AG09309 (cell line): ENCODE measurements at places on chromosomes 7 and 10.

- DNase-seq = no peak
Observed at GRCh38 chr7:100171087-100171681, 2.8 kb upstream of the GAL3ST4 start.

GRCh38 chr10:132790470-132790869, 4.5 kb upstream of the NKX6-2 start:
- no peak for DNase-seq

GRCh38 chr7:155545348-155545747, 1.0 kb downstream of the CNPY1 start:
- DNase-seq = no peak

GRCh38 chr7:2956526-2957368, 86.9 kb downstream of the CARD11 start:
- DNase-seq = no peak

DNA sequence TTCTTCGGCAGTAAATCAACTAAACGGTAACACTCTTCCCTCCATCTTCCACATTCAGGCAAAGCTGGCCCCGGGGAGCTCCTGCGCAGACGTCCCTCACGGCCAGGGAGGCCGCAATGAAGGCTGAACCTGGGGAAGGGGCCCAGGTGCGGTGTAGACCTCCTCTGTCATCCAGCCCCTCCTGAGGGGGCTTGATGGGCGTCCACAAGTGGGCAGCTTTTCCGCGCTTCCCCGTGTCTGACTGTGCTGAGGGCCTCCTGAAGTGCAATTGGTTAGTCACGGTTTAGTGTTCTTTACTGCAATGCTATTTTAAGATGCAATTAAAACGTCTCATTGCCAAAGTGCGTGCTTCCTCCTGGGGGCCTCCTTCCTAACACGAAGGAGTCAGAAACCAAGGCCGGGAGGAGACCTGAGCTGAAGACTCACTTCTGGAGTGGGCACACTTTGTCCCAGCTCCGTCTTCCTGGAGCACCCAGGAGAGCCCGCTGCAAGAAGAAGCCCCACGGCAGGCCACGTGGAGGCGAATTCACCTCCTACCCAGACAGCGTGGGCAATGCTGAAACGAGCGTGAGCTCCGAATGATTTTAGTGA, 173.3 kb downstream of the ELFN1 start:
- no peak for DNase-seq

DNA sequence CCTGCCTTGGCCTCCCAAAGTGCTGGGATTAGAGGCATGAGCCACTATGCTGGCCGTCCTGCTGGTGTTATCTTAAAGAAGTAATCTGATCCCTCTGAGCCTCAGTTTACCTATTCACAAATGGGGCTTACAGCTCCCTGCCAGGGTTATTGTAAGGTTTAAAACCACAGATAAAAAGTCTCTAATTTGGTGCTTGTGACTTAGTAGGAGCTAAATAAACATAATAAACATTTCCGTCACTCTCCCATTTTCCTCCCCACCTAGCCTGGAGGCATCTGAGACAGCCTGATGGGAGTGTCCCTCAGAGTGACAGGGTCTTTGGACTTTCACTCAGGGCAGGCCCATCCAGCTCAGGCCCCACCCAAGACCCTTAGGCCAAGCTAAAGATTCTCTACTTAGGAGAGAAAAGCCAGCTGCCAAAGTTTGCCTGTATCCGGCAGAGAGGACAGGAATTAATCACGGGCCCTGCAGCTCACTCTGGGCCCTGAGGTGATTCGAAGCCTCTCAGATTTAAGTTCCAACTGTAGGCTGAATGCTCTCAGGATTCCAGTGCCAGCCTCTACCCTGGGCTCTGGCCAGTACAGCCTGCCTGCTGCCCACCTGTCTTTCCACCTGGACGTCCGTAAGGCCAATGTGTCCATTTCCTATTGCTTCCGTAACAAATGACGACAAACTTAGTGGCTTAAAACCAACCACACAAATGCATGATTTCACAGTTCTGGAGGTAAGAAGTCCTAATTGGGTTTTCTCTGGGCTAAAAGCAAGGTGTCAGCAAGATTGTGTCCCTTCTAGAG, 21.8 kb upstream of the DUSP5 start:
- no peak for DNase-seq

DNA sequence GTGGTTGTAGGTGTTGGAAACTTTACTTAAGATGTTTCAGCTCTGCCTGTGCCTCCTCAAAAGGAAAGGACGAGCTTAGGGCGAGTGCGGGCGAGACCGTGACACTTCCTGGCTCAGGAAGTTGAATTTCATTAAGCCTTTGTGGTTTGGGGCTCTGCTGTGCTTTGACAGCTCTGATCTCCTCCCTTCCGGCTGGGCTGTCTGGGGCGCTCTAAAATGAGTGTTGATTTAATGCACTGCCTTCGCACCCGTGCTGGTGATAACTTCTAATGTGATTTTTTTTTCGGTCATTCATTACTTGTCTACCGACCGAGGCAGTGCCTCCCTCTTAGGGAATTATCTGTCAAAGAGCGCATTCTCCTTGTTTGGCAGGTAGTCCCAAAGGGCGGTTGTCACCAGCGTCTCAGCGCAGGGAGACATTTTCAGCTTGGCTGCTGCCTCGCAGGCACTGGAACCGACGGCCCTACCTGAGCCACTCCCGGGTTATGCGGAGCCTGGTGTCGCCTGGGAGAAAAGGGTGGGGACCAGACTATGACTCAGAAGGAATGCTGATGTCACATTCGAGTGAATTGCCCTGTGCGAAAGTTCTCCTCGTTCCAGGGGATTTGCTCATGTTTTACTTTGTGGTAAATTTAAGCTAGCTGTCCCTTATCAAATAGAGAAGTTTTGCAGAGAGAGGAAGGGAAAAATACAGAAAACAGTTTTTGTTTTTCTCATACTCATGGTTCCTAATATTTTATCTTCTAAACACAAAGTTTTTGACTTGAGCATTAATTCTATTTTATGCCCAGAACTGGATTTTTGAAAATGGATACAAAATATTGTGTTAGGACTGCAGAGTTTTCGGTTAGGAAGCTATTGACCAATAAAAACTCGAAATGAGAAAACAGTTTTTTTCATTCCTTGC, 920 bp downstream of the TES start:
- peak; percentile 42 for DNase-seq

DNA sequence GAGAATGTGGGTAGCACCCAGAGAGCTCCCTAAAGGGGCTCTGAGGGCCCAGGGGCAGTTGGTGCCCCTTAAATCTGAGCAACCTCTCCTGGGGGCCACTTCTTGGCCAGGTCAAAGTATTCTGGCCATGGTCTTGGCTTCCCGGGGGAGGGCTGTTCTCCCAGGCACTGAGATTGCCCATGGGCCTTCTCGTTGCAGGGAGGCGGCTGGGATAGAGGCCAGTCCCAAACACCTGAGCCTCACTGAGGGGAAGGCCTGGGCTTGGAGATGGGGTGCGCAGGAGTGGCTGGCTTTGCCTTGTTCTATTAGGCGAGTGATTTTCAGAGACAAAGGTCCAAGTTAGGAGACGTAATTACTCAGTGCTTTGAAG, 33.5 kb downstream of the ZNF783 start:
- DNase-seq = no peak

DNA sequence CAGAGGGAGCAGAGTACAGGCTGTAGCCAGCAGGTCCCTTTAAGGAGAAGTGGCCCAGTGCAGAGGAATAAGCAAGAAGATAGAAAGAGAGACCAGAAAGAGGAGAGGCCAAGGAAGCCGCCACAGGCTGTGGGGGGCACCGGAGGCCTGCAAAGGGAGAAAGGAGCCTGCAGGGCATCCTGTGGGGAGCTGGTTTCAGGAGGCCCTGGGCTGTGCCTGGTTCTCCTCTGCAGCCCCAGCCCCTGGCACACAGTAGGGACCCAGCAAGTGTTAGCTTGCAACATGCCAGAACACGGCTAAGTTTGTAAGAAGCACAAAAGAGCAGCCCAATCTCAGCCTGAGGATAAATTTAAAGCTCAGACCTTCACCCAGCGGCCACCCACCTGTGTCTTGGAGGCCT, 12.3 kb upstream of the C10orf71 start:
- no peak for DNase-seq

DNA sequence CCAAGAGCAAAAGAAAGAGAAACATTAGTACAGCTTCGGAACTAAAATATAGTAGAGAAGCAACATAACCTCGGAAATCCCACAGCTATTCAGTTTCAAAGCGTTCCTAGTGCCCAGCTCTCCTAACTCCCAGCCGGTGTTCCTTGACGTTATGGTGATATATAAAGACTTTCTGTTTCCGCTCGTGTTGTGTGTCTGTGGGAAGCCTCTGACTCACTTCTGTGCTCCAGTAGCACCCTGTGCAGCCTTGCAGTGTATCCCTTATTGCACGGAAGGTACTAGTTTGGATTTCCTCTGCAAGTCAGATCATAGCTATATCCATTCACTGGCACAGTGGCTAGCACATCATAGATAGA, 535 bp downstream of the ASAH2B start:
- DNase-seq = peak; percentile 52

DNA sequence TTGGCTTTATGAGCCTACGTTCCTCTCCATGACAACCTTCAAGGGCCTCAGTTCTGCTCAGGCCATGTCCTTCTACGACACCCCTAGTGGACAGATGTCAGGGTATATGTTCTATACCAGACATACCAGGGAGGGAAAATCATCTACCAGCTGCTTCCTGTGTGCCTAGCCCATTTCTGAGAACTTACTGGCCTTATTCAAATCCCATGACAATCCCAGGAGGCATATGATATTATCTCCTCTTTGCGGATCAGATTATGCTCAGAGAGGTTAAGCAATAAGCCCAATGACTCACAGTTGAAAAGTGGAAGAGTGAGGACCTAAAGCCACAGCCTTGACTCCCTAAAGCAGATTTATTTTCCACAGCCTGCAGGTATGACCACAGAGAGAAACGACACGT, 139.3 kb downstream of the GLI3 start:
- peak; percentile 73 for DNase-seq

GRCh38 chr7:36945612-36946400, 221.5 kb upstream of the AOAH start:
- no peak for DNase-seq

GRCh38 chr7:20153567-20153966, 63.6 kb downstream of the MACC1 start:
- no peak for DNase-seq

GRCh38 chr7:346116-346898, 56.3 kb downstream of the FOXL3 start:
- DNase-seq = no peak

DNA sequence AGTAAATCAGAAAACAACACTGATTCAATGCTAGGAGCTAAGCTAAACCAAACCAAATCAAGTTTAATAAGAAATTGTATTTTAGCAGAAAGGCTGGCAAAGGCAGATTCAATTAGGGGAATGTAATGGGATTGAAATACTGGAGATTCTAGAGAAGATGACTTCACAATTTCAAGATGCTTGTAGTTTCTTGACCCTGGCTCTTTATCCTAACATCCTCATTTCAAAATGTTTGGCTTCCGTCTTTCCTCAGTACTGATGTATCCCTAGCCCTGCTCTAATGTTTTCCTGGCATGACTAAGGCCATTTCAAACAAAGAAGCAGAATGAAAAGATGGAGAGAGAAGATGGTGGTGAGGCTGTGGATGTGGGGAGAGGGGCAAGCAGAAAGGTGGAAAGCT, 2.7 kb upstream of the JCAD start:
- DNase-seq = peak; percentile 91

DNA sequence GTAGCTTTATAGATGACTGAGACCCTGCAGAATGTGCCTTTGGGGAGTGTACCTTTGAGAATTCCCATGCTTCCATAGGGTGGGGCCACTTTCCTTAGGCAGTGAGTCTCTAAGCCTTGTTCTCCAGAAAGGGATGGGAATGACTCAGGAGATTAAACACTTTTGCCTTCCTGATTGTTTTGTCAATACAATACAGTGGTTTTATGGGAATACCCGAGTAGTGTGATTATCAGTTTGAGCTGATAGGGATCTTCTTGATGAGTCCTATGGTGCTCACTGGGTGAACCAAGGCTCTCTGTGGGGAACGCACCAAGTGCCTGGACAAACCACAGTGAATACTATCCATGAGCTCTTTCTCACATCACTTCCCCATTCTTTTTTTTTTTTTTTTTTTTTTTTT, 6.3 kb downstream of the MYOF start:
- DNase-seq = no peak

DNA sequence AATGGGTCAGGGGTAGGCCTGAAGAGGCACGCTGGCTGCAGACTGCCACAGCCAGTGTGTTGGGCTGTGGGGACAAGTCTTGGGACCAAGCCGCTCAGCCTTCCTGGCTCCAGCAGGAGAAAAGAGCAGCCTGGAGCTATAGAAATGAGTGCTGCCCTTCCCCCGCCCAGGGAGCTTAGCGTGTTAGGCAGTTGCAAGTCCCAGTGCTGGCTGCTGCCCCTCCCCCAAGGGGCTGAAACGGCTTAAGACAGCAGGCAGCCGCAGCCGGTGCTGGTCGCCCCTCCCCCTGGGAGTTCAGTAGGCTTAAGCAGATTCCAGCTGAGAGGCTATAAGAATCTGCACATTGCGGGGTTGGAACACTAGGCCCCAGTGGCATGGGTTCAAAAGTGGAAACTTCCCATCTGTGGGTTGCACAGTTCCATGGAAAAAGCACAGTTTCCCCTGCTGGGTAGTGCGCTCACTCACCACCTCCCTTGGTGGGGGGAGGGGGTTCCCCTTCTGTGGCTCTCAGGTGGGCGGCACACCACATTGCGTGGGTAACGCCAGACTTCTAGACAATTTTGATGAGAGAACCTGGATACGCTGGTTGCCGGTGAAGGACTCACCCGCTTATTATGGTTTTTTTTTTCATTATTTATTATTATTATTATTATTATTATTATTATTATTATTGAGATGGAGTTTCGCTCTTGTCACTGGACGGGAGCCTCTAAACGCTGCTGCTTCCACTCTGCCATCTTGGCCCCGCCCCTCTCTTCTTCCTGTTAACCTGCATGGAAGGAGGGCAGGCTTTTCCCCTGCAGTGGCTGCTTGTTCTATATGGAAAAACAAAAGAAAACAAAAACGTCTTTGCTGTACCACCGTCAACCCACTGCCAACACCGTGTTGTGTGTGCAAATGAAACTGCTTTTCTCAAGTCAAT, 151.1 kb downstream of the CXCL12 start:
- DNase-seq = no peak

GRCh38 chr7:137245186-137245585, 98.3 kb downstream of the PTN start:
- no peak for DNase-seq

GRCh38 chr7:157627033-157627432, 290.2 kb downstream of the DNAJB6 start:
- DNase-seq = no peak

GRCh38 chr10:125407000-125407502, 246.7 kb upstream of the CTBP2 start:
- DNase-seq = peak; percentile 8

GRCh38 chr7:37357637-37357996, 91.0 kb downstream of the ELMO1 start:
- no peak for DNase-seq
